ENCODE measurements at places on chromosomes 6 and 20.

DNA sequence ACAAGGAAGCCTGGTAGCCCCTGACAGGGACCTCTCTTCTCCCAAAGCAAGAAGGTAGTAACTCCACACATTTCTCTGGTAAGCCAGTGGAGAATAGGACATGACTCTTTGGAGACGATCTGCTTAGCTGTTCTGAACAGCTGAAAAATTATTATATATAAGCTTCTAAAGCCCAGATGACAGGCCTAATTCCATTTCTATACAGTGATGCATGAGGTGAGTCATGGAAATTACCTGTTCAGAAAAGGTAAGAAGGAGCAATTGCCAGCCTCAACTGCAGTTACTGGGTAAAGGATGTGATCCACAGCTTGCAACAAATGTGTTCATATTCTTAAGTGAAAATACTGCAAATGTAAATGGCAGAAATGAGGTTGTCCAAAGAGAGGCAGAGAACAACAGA lies 54.0 kb downstream of the PREP start:
- DNase-seq, result no peak

- no peak for DNase-seq
These were observed 153.0 kb downstream of the REV3L start for GRCh38 chr6:111329882-111330633.

DNA sequence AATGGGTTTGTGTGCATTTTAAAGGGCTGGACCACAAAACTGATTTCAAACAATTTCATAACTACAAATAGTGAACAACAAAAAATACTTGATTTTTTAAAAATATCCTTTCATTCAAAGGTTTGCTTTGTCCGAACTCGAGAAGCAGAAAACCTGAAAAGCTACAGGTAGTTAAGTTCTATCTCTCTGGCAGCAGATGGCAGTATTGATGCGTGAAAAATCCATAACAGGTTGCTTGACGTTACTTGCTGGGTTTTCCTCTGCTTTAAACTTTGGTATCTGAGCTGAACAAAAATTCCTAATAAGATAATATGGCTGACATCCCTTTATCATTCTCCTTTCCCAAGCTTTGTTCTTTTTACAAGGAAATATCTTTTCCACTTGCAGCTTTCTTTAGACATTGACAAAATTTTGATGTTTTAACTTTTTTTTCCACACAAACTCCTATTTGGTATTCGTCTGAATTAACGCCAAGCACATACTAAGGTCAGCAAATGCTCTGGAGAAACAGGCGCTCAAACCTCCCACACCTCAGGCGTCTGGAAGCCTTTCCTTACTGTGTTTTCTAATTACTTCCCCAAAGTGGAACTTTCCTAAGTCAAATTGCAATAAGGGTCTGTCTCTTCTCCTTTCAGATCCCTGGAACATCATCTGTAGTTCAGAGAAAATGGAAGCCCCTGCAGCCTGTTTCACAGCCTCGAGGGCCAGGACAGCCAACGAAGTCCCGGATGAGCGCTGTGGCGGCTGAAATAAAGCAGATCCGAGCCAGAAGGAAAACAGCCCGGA lies 50.3 kb upstream of the GFRAL start:
- DNase-seq, result peak; percentile 44

DNA sequence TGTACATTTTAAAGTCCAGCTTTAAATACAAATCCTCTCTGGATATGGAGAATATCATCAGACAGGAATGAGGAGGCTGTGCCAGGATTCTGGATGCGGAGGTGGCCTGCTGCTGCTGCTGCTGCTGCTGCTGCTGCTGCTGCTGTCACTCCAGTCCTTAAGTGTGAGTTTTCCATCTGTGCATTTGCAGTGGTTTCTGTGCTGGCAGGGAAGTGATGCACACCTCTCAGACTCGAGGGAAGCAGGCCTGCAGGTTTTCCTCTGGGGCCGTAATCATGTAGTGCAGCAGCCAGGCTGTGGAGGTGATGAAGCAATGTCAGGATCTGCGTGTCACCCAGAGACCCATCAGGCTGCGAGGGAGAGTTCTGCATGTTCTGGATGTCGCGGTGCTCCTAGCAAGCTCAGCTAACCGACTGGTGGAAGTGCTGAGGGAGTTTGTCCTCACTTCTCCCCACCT lies 32.0 kb downstream of the CFAP61 start:
- DNase-seq, result no peak

DNA sequence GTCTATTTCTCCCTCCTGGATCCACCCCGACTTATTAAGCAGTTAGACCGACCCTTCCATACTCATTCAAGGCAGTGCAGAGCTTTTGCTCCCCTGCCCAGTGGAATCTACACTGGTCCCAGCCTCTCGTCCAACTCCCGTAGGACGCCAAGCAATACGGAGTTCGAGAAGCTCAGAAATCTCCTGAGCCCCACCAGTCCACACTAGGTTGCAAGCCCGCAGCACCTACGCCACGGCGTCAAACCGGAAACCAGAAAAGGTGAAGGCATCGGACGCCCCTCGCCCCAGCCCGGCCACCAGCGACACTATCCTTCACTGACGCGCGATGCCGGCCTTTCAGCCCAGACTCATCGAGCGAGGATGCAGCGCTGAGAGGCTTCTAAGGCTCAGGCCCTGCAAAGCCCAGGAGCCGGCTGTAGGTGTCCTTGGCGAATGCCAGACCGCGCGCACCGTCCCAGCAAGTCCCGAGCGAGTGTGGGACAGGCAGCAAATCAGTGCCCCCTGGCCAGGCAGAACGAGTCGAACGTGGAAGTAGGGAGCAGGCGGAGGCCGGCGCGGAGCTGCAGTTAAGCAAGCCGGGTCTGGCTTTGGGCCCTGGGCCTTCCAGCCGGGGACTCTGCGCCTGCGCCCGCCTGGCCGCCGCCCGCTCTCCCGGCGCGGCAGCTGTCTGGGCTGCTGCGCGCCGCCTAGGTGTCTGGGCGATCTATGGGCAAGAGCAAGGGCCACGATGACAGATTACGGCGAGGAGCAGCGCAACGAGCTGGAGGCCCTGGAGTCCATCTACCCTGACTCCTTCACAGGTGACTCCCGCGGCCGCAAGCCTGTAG lies at the start of gene RWDD1:
Gene RWDD1 (plus strand): TSS at position 649 of the 827 bp plus-strand sequence. CDS start 79 bp downstream, at position 728.
- DNase-seq, result peak; percentile 99

DNA sequence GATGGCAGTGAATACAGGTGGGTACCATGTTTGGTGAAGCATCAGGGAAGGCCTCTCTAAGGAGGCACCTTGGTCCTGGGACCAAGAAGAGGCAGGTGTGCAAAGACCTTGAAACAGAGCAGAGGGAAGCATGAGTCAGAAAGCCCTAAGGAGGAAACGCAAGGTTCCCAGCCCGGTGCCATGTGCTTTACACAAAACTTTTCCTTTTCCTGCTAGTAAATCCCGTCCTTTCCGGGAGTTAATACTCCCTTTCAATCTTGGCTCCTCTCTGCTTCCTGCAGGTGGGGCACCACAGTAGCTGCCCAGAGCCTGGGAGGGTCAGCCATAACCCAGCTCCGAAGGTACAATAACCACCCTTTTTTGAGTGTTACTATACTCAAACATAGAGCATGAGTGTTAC lies 19.4 kb upstream of the SLC23A2 start:
- no peak for DNase-seq

DNA sequence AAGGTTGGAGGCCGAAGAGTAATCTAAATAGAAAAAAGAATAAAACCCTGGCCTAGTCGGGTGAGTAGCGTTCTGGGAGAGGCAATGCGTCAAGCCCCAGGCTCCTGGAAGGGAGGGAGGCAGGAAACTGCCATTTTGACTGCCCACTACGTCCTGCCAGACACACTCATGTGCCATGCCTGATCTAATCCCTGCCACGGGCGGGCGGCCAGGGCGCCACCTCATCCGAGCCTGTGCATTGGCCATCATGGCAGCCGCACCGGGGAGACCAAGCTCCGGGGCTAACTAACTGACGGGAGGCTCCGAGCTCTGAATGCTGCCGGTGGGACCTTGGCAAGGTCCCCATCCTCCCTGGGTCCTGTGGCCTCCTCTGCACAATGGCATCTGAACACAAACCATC lies 68.8 kb downstream of the INSM1 start:
- DNase-seq, result no peak

- no peak for DNase-seq
These were observed 27.7 kb downstream of the MAP3K5 start for GRCh38 chr6:136764517-136764993.

- DNase-seq, result no peak
These were observed 6.2 kb upstream of the RBCK1 start for GRCh38 chr20:401682-402495.

DNA sequence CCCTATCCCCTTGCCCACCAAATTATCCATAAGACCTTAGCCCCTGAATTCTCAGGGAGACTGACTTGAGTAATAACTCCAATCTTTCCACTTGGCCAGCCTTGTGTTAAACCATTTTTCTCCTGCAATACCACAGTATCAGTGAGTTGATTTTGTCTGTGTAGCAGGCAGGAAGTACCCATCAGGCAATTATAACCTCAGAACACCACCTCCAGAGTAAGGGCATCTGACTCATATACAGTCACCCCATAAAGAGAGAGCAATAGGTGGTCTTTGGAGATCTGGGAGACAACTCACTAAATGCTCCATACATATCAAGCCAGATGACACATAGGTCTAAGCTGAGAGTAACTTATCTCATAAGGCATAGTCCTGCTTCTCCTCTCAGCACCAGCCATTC lies 83.7 kb downstream of the FILIP1 start:
- DNase-seq, result no peak

DNA sequence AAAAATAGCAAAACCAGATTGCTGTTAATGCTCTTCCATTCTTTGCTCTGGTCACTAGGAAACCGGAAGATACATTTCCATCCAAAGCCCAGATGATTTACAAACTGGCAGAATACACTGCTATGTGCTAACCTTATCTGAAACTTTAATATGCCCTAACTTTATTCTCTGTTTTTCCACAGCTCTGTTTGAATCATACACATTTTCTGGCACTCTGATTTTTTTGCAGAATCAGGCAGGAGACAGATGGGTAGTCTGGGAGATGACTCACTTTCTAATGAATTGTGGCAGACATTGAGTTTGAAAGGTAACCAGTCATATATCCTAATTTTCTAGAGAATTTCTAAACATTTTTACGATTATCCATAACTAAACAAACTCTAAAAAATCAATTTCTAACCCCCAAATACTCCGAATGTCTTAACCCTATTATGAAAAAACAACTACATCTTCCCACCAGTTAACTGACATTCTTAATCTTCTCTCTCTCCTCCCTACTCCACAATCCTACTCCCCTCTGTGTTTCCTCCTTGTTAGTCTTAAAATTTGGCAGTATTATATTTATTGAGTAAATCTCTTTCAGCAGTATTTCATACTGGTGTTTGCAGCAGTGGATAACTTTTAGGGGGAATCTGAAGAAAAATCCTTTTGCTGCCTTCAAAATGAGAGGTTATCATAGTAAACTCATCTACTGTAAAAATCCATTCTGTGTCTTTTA lies 63.5 kb downstream of the MAN1A1 start:
- peak; percentile 53 for DNase-seq

DNA sequence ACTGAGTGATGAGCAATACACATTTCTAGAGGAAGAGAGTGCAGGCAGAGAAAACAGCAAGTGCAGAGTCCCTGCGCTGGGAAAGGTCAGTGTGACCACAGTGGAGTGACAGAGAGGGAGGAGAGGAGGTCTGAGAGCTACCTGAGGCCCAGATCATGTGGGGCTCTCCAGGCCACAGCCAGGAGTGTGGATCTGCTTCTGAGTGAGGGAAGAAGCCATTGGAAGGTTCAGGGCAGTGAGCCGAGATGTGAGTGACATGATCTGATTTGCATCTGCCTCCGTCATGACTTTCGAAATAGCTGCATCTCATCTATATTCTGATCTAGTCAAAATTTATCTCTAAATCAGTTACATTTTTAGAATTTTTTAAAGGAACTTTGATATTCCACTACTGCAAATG lies 367.1 kb downstream of the PREX1 start:
- DNase-seq, result no peak

DNA sequence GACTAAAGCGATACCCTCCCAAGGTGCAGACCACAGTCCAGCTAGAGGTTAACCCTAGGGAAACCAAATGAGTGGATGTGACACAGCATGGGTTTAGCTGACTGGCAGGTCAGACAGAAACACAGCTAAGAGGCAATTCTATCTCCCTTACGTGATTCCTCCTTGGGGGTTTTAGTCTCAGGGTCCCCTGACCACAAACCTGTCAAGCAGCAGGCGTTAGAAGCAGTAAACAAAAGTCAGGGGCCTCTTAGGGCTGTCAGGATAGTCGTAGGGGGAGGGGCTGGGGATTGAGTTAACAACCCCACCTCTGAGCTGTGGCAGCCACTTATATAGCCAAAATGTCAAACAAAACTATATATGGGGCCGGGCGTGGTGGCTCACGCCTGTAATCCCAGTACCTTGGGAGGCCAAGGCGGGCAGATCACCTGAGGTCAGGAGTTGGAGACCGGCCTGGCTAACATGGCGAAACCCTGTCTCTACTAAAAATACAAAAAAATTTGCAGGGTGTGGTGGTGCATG lies 13.6 kb downstream of the KCNK5 start:
- no peak for DNase-seq

- no peak for DNase-seq
These were observed 267.6 kb upstream of the PRND start for GRCh38 chr20:4454111-4454510.

DNA sequence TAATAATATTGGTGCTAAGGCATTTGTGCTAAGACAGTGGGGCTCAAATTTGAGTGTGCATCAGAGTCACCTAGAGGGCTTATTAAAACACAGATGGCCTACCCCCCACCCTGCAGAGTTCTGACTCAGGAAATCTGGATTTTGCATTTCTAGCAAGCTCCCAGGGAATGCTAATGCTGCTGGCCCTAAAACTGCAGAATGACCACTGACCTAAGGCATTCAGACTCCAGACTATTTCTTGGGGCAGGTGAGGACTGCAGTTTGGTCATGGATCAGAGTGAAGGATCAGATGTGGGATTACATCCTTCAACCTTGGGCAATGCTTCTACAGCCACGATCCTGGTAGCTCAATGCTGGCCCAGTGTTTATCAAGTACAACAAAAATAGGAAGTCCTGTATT lies 610.1 kb upstream of the FLRT3 start:
- no peak for DNase-seq

- no peak for DNase-seq
These were observed 79.4 kb downstream of the DLL1 start for GRCh38 chr6:170211404-170212025.

DNA sequence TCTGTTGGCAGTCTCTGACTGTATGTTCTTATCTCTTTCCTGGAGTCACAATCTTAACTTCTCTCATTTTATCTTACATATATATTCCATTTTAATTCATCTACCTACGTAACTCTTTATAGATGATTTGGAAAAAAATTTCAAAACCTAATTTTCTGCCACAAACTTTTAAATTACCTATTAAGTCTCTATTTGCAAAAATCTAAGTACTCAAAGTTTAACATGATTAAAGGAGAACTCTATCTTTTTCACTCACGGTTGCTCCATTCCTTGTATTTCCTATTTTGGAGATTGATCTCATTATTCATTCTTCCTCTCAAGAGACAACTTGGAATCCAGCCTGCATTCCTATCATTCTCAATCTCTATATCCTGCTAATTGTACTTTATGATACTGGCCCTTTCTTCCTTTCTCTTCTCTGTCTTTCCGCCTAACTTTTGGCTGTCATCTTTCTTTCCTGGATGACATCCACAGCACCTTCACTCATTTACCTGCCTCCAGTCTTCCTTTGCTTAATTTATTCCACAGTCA lies 1071.1 kb upstream of the CITED2 start:
- DNase-seq, result peak; percentile 33

GRCh38 chr6:13308332-13308731 lies 20.0 kb downstream of the TBC1D7 start:
- DNase-seq, result no peak
